Kidney epithelial cell (primary cell): ENCODE measurements at places on chromosomes 13 and 19. TPM values are rescaled to one million over a fixed set of nuclear protein-coding genes. Genes with fewer than 3 reads are reported as not detected.

DNA sequence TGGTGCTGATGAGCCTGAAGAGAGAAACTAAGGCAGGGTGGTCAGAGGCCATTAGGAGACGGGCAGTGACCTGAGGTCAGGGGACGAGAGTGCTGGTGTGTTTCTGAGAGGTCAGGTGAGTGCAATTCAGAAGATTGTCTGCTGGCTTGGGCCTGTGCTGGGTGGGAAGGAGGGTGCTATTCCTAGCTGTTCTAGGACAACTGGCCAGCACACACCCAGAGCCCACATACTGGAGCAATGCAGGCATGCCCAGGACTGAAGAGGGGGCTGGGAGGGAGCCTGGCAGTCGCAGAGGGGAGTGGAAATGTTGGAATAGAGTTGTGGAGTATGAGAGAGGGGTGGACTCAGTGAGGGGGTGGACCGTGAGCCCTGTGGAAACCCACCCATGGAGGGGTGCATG is 16.5 kb downstream of the ARHGEF7 start:
- DNase-seq: no peak

GRCh38 chr13:27080018-27080948 is 91.3 kb downstream of the USP12 start:
- no peak for DNase-seq

- no peak for DNase-seq
Observed at GRCh38 chr19:1699998-1700732, 47.8 kb upstream of the TCF3 start.

DNA sequence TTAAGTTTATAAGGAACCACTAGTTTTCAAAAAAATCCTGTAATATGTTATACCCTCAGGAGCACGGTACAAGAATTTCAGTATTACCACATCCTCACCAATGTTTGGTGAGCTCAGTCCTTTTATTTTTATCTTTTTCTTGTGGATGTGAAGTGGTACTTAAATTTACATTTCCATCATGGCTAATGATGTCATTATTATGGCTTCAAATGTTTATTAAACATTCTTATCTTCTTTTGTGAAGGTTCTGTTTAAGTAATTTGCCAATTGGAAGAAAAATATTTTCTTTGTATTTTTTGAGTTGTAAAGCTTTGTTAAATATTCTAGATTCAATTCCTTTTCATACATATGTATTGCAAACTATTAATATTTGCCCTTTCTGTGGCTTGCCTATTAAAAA is 291.0 kb downstream of the ENOX1 start:
- DNase-seq: no peak

DNA sequence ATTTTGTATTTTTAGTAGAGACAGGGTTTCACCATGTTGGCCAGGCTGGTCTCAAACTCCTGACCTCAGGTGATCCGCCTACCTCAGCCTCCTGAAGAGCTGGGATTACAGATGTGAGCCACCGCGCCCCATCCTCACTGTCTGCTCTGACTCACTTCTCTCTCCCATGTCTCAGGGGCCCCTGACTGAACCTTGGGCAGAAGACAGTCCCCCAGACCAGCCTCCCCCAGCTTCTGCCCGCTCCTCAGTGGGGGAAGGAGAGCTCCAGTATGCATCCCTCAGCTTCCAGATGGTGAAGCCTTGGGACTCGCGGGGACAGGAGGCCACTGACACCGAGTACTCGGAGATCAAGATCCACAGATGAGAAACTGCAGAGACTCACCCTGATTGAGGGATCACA is 5.0 kb downstream of the SIGLEC9 start:
- DNase-seq: no peak

DNA sequence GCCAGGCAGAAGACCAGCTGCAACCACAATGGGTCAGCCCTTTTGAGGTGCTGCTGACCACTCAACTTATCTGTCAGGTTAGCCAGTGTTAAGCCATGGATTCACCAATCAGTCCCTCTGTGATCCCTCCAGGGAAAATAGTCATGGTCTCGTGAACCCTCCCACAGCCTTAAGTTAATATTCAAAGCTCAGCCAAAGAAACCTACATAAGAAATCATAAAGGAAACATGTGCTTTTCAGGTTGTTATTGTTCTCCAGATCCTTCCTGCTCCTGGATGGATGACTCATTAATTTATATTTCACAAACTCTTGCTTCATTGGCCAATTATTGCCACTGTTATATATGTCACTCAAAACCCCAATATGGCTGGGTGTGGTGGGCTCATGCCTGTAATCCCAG is 161.9 kb downstream of the B3GLCT start:
- no peak for DNase-seq

DNA sequence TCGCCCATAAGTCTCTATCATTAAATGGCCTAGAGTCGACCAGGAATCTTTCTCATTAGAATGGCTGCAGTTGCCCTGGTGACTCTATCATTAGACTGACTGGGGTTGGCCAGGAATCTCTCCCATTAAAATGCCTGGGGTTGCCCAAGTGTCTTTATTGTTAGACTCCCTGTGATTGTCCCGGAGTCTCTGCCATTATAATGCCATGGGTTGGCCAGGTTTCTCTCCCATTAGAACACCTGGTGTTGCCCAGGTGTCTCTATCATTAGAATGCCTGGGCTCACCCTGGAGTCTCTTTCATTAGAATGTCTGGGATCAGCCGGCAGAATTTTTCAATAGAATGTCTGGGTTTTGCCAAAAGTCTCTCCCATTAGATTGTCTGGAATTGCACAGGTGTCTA is 1459.3 kb downstream of the UQCRFS1 start:
- DNase-seq: no peak

- no peak for DNase-seq
Observed at GRCh38 chr13:79684371-79684770, 203.4 kb downstream of the NDFIP2 start.

- no peak for DNase-seq
Observed at GRCh38 chr13:113962975-113963374, 10.9 kb downstream of the C13orf46 start.

- DNase-seq: no peak
Observed at GRCh38 chr13:78595495-78596398, 7.6 kb downstream of the POU4F1 start.

DNA sequence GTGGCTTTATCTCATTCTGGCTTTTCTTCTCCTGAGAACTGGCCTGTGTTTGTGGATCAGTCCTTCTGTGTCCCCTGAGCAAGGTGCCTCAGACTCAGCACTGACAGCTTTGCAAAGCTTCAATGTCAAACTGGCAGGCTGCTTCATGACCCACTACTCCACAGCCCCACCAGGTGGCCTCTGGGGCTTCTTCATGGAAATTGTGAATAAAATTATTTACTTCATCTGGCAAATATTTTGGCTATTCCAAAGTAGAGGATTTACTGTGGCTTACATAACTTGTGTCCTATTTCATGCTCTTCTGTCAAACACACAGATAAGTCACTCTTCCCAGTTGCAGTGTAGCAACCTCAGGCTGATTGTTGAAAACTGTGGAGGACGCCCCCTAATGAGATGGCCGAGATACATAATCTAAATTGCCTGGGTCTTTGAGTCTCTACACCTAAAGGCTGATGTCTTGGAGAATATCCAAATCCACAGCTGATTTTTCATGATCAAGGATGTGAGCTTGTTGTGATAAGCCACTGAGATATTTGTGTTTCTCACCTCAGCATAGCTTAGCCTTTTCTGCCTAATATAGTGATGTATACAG is 721.9 kb upstream of the SLC10A2 start:
- no peak for DNase-seq

DNA sequence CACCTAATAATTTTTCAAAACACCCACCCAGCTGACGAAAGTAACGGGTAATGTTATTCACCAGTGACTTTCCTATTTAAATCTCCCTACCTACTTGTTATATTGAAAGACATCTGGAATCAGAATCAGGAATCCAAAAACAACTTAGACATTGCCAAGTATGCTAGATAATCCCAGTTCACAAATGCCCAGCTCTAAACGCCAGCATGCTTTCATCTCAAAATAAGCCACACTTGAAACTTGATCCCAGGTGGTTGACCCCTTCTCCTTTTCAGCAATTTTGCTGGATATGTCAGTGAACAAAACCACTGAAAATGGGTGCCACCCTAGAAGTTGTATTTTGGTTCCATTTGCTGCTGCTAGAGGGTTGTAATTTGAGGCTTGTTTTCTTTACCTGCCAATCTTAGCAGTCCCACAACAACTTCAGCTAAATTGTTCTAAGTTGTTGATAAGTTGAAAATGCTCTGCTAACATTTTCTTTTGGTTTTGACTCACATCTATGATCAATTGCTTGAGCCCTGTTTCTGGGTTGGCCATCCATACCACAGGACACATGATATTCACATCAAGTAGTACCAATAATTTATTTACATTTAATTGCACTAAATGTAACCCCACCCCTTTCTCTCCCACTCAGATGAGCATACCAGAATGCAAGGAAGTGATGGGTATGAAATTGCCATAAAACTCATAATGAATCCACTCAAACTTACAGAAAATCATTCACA is 66.4 kb downstream of the DCT start:
- no peak for DNase-seq

DNA sequence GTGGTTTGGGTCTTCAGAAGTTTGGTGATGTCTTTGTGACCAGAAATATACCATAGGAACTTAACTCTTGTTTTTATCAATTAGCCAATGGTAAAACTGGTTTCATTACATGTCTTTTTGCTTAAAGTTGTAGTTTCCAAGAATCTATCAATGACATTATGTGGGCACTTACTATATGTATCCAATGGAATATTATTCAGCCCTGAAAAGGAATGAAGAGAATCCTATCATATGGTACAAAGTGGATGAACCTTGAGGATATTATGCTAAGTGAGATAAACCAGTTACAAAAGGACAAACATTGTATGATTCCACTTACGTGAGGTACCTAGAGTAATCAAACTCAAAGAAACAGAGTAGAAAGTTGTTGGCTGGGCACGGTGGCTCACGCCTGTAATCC is 26.4 kb downstream of the RCBTB1 start:
- DNase-seq: no peak

DNA sequence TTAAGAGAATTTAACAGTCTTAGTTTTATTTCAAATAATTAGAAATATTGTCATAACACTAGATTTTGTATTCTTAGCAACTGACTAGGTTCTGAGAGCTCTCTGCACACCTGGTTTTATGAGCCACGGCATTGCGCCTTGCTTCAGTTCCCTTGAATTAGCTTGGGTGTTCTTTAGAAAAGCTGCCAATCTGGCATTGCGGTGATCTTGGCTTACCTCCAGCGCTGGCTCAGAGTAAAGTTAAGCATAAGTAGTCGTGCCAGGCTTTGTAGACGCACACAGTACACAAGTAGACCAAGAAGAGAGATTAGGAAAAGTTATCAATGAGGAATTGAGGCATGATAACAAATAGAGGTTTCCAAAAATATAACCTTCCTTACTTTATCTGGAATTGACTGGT is 45.7 kb downstream of the TPP2 start:
- no peak for DNase-seq

Gene SYNGR4
- total RNA-seq: 0.25 TPM in 1 of 2 replicates, not detected in the other

Gene OR7D2
- 0.41 TPM in 1 of 2 replicates, not detected in the other for total RNA-seq

Gene KANK3
- 3.7 and 8.1 TPM in 2 replicates for total RNA-seq

Gene TUBB4A
- total RNA-seq: 1.3 and 4.0 TPM in 2 replicates

Gene KIR2DL4
- total RNA-seq: not detected in 2 replicates

Gene NEK5
- total RNA-seq: 0.33 and 0.82 TPM in 2 replicates
